ENCODE measurements at places on chromosomes 2 and 18. TPM values are rescaled to one million over a fixed set of nuclear protein-coding genes. Genes with fewer than 3 reads are reported as not detected.
A peak's percentile ranks its signal among the peaks of the same experiment; 100 is the strongest.

DNA sequence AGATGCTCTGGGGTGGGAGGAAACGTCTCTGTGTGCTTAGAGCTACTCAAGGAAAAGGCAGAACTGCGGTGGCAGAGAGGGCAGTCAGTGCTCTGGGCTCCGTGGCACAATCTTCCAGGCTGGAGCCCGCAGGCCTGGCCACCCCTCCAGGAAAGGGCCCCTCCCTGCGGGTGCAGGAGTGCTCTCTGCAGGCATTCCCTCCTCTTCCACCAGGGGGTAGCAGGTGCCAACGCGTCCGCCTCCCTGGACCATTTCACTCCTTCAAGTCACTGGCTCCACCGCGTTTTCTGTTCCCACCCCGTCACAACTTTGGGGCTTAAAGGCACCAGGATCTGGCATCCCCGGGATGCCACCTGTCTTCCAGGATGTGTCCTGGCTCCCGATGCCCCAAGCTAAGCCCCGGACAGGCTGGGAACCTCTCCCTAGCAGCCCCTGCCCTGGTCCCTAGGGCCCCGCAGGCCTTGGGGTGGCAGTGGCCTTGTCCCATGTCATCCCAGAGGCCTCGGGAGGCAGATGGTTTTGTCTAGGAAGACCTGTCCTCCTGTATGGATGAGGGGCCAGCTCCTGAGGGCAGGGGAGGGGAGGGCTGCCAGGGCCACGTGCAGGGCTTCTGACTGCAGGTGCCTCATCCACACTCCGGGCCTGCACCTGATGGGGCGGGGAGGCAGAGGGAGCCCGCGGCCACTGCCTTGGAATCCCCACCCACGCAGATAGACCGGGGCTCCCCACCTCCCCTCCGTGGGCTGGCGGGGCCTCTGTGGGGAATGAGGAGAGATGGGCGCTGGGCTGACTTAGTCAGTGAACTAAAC, 26.4 kb downstream of the KCNIP3 start:
- no peak for DNase-seq
- no peaks in the 10 kb centered on the region for H3K4me1 ChIP-seq
- no peaks in the 10 kb centered on the region for H3K27me3 ChIP-seq
- H3K27ac ChIP-seq: no peak overlapping the region
- no peaks in the 10 kb centered on the region for H3K36me3 ChIP-seq

DNA sequence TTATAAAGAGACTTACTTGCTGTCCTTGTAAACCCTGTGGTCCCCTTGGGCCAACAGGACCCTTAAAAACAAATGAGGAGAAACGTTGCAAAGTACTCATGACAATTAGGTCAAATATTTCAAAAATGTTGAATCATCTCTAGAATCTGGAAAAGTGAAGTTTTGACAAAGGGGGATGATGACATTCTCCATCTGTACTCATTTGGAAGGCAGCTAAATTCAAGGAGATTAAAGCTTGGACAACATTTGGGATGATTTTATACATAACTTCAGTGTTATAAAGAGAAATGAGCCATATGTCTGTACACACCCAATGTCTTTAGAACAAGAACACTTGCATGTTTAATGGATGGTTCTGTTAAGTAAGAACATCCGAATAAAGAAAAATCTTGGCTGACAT, 92.9 kb downstream of the COL5A2 start:
- DNase-seq: no peak
- H3K27me3 ChIP-seq: no peaks in the 10 kb centered on the region
- no peaks in the 10 kb centered on the region for H3K4me1 ChIP-seq
- H3K27ac ChIP-seq: no peak overlapping the region
- no peaks in the 10 kb centered on the region for H3K36me3 ChIP-seq
- H3K4me3 ChIP-seq: no peak overlapping the region

DNA sequence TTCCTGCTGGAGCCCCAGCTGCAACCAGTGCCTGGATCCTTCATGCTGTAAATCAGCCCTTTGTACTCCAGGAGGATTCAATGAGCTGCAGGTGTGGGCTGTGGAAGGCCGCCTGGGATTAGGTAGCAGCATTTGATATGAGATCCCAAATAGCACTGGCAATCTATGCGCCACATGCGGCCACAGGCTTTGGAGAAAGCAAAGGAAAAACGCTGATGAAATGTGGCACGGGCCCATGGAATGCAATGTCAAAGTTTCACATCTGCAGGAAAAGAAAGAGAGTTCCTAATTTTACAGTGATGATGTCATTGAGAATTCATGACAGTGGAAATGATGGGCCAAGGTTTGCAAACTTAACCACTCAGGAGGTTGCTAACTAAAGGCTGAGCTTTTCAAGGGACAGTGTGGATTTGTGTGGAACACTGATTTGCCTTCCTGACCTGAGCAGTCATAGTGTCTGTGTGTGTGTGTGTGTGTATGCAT, 216.4 kb upstream of the OSR1 start:
- no peaks in the 10 kb centered on the region for H3K4me1 ChIP-seq
- no peaks in the 10 kb centered on the region for H3K27me3 ChIP-seq
- DNase-seq: no peak
- no peak overlapping the region for H3K27ac ChIP-seq
- no peaks in the 10 kb centered on the region for H3K36me3 ChIP-seq
- no peak overlapping the region for H3K4me3 ChIP-seq

DNA sequence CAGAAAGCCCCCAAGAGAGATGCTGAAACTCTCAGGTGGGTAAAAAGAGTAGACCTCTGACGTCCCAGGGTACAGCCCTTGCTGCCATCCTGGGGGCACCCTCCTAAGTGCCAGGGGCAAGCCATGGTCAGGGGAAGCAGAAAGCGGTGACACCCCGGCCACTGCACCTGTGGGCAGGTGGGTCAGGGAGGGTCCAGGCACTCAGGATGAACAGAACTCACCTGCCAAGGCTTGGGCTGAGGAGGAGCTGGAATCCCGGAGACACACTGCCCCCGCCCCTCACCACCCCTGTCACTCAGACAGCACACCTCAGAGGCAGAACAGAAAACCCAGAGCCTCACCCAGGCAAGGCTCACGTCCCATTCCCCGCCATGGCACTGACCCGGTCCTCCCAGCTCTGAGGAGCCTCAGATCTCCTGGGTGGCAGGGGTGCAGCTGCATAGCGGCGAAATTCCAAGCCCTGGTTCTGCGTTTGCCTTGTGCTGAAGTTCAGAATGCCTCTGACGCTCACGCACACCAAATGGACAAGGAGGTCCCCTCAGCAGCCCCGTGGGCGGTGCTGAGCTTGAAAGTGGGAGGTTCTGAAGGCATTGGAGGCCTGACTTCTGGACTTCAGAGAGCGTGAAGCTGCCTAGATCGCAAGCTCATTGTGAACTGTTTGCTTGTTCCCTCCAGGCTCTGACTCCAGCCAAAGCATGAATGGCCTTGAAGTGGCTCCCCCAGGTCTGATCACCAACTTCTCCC, 4.3 kb downstream of the GPR17 start:
- peak overlapping the region; percentile 71 for H3K27ac ChIP-seq
- peaks cover 33% of the 10 kb centered on the region for H3K4me1 ChIP-seq
- no peak overlapping the region for H3K4me3 ChIP-seq
- H3K36me3 ChIP-seq: peaks cover 5% of the 10 kb centered on the region

DNA sequence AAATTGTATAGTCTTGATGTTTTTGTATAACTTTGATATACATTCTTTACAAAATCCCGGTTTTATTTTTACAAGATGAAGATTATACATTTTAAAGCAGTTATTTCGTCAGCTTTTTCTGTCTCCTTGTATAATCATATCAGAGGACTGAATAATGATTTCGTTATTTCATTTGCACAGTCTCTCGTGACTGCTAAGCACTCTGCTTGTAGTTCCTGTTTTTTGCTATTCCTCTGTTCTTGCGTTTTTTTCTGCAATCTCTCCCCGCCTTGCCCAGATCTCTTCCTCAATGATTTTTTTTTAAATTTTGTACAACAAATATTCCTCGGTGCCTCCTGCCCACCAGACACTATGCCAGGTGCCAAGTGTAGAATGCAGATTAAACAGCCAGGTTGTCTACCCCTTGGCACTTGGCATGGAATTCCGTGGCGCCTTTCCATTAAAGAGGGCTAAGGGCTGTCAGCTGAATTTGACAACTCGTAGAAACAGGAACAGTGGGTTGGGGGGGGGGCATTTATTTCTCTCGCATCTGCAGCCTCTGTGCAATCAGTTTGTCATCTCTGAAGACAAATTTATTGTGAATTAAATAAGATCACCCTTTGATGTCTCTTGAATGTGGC, 69.6 kb downstream of the KLHL29 start:
- no peaks in the 10 kb centered on the region for H3K27me3 ChIP-seq
- DNase-seq: no peak

- H3K27ac ChIP-seq: no peak overlapping the region
- no peaks in the 10 kb centered on the region for H3K36me3 ChIP-seq
- H3K27me3 ChIP-seq: no peaks in the 10 kb centered on the region
- no peak for DNase-seq
- no peaks in the 10 kb centered on the region for H3K4me1 ChIP-seq
These were observed 21.2 kb upstream of the ACVR1 start for GRCh38 chr2:157897106-157897971.

- peaks cover 17% of the 10 kb centered on the region for H3K4me1 ChIP-seq
- peak overlapping the region; percentile 75 for H3K27ac ChIP-seq
- no peaks in the 10 kb centered on the region for H3K27me3 ChIP-seq
- peak; percentile 36 for DNase-seq
These were observed 265.6 kb downstream of the ANAPC1 start for GRCh38 chr2:111618226-111618977.

DNA sequence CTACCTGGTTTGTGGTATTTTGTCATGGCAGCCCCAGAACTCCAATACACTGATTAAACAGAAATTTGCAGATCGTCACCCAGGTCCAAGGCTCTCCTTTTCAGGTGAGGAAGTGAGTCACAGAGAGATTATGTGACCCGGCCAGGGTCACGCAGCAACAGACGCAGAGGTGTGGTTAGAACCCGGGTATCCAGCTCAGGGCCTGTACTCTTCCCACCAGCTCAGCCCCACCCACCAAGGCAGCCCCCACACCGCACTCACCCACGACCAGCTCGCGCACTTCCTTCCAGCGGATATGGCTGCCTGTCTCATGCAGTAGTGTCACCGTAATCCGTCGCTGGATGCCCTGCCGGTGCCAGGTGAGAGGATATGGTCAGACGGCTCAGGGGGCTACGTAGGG, 48.1 kb downstream of the AQP12A start:
- DNase-seq: no peak
- H3K4me3 ChIP-seq: no peak overlapping the region

DNA sequence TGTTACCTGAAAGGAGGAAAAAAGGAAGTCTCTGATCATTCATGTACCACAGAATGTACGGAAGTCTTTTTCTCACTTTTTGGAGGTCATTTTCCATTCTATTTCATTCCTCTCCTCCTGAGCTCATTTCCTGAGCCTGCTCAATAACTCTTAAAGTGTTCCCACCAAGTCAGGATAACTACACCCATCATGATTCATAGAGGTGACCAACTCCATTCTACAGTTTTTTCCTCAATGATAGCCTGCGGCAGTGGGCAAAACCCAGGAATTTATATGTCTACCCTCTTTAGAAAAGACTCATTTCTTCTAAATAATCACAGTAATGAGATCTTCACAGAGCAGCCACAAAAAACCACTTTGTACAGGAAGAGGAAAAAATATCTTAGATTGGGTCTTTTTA, 372.5 kb downstream of the RBM43 start:
- no peaks in the 10 kb centered on the region for H3K4me1 ChIP-seq
- no peaks in the 10 kb centered on the region for H3K36me3 ChIP-seq
- no peak overlapping the region for H3K27ac ChIP-seq
- no peak for DNase-seq

DNA sequence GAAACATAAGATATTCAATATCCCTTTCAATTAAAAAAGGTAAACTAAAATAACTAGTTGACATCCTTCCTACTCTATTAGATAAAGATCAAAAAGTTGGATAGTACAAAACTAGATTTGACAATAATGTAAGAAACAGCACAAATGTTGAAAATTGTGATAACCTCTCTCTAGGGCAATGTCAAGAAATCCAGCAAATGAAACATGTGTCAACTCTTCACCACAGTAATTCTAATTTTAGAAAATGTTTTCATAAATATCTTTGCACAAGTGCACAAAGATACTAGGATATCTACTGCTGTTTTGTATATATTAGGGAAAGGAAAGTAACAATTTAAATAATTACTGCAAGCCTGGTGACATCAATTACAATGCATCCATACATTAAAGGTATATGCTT, 1220.1 kb downstream of the LRP1B start:
- no peaks in the 10 kb centered on the region for H3K27me3 ChIP-seq
- no peak overlapping the region for H3K4me3 ChIP-seq
- no peak overlapping the region for H3K27ac ChIP-seq
- no peaks in the 10 kb centered on the region for H3K4me1 ChIP-seq
- no peak for DNase-seq
- H3K36me3 ChIP-seq: no peaks in the 10 kb centered on the region

GRCh38 chr2:42970151-42970550, 177.8 kb upstream of the HAAO start:
- no peaks in the 10 kb centered on the region for H3K36me3 ChIP-seq
- no peaks in the 10 kb centered on the region for H3K27me3 ChIP-seq
- H3K27ac ChIP-seq: no peak overlapping the region

GRCh38 chr2:138771534-138771933, 8.7 kb downstream of the NXPH2 start:
- no peaks in the 10 kb centered on the region for H3K27me3 ChIP-seq
- no peak for DNase-seq
- H3K27ac ChIP-seq: no peak overlapping the region
- H3K4me3 ChIP-seq: no peak overlapping the region
- no peaks in the 10 kb centered on the region for H3K36me3 ChIP-seq

GRCh38 chr2:28484835-28485234, 11.0 kb upstream of the PLB1 start:
- no peak overlapping the region for H3K27ac ChIP-seq
- H3K27me3 ChIP-seq: no peaks in the 10 kb centered on the region
- H3K4me3 ChIP-seq: no peak overlapping the region
- DNase-seq: no peak

DNA sequence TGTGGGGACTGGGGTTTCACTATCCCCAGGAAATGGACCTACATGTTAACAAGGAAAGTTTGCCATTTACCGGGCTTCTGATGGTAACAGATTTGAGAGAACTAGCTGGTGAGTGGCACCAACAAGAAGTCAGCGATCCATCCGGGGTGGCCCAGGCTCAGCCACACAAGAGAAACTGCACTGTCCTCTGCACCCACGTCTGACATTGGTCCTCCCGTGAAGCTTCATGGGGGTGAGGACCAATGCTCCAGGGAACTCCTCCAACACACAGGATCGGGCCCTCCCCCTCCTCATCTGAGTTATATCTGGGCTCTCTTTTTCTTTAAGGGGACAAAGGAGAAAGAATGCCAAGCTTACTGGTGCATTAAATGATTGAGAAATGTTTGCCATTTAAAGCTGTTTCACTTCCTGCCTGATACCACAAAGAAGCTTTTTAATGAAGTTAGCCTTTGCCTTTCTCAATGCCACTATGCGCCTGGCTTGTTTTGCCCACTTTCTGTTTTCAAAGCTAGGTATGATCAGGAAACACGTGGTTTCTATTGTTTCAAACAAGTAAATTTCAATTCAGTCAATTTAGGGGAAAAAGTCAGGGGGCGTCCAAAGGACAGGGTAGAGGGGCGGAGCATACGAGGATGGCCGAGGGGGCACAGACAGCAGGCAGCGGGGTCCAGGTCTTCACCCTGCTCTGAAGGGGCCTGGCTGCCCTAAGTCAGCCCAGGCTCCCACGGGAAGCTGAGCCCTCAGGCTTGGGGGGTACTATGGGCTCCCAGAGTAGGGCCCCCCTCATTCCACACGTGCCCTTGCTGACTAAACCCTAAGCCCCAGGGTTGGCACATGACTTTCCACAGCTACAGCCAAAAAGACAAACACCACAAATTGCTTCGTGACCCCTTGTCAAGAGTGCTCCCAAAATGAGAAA, 204.0 kb upstream of the ID2 start:
- peaks cover 16% of the 10 kb centered on the region for H3K4me1 ChIP-seq
- peak overlapping the region; percentile 68 for H3K27ac ChIP-seq
- no peak for DNase-seq
- H3K36me3 ChIP-seq: no peaks in the 10 kb centered on the region

Gene OSR1
- 3.2 TPM for total RNA-seq

Gene CENPO
- total RNA-seq: 7.0 TPM

Gene C2orf81
- total RNA-seq: 2.7 TPM

Gene LINC00305
- not detected for total RNA-seq

Gene NETO1
- not detected for total RNA-seq

Gene C2orf66
- total RNA-seq: not detected

Gene AGXT
- not detected for total RNA-seq

All from upper lobe of left lung (tissue), 6 donors.